Stimulated activated CD4-positive, alpha-beta T cell treated with anti-CD3 and anti-CD28 coated beads, TNF-alpha, amount 100 ng/mL, for 1 hour (primary cell): ENCODE measurements at places on chromosomes 6 and 20.
A peak's percentile ranks its signal among the peaks of the same experiment; 100 is the strongest.

DNA sequence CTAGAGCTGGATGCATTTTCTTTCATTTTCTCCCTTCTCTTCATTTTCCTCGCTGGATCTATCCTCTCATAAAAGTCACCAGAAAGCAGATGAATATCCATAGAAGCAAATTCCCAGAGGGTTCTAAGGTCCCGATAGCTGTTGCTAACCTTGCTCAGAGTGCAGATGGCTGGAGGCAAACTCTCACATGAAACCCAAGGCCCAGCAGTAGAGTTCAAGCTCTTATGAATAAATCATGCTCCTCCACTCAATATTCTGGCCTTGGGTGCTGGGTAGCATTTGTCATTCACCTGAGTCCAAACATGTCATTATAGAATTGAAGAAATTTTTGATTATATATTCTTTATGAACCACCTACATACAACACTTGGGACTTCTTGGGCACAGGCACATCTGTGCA lies 539.7 kb upstream of the MARCKS start:
- no peak for DNase-seq

- no peak for DNase-seq
Measured at GRCh38 chr20:52565614-52566013, 374.0 kb upstream of the ZFP64 start.

DNA sequence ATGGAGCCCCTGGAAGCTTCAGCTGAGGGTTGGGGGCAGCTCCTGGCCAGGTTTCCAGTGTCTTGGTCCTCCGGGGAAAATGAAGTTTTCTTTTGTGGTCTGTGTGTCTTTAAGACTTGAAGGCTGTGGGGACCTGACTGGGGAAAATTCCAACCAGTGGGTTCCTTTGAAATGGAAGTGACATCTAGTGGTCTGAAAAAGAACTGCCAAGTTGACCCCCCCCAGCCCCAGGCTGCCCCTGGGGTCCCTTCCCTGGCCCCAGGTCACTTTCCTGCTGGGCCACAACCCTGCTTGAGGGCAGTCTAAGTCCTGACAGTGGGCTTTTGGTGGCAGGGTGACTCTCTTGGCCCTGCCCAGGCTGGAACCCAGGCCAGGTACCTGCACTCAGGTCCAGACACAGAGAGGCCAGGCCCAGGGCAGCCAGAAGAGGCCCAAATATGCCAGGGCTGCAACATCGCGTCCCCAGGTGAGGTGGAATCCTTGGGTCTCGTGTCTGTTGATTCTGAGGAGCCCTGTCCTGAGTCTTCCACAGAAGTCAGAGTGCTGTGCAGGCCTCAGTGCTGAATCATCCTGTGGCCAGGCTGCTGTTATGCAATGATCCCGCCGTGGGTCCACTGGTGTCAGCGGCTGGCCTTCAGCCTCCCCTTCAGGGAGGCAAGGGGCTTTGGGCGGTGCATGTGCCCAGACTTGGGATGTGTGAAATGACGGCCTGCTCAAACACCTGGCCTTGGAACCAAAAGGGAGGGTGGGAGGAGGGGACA lies 68.4 kb downstream of the VEGFA start:
- no peak for DNase-seq

GRCh38 chr6:35468181-35468979 lies at the start of gene RPL10A:
RPL10A (plus strand) TSS chr6:35468401; CDS start chr6:35468435, 34 bp downstream.
- peak; percentile 89 for DNase-seq

DNA sequence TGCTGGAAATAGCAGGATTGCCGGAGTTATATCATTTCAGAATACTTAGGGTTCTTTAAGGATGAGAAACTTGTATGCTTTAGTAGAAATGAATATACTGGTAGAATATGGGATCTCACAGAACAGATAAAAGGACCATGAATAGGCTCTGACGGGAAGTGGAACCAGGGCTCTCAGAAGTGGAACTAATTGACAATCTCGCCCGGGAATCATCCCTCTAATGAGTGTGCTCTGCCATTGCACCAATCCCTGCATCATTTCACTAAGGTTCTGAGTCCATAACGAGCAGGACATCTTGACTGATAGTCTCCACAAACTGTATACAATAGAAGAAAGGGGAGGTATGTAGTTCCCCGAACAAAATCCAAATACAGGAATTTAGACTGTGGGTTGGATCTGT lies 150.1 kb downstream of the COL9A1 start:
- no peak for DNase-seq

GRCh38 chr6:36383606-36384005 lies 3.9 kb downstream of the ETV7 start:
- DNase-seq, result no peak

- DNase-seq, result no peak
Measured at GRCh38 chr20:14700639-14700960, 363.2 kb upstream of the FLRT3 start.

GRCh38 chr6:44254191-44255104 lies 2.9 kb downstream of the SLC35B2 start:
- DNase-seq, result no peak

DNA sequence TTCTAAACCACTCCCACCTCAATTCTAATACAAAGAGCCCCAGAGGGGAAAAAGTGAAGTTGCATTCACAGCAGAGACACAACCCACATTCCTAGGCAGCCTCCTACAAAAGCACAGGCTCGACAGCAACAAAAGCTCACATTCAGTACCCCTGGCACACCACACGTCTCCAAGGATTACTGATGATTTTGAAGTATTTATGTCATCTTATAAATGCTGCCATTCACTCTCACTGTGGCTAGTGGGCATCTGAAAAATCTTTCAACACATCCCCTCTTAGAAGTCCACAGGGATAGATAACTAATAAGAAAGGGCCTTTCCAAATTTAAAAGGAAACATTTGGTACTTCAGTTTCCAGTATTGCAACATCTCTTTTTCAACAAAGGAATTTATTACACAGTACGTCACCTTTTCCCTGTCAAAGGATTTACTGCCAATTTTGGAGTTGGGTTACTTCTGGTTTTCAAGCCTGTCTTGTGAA lies 146.7 kb downstream of the TASP1 start:
- no peak for DNase-seq

GRCh38 chr6:11272491-11273192 lies 40.2 kb upstream of the NEDD9 start:
- no peak for DNase-seq

DNA sequence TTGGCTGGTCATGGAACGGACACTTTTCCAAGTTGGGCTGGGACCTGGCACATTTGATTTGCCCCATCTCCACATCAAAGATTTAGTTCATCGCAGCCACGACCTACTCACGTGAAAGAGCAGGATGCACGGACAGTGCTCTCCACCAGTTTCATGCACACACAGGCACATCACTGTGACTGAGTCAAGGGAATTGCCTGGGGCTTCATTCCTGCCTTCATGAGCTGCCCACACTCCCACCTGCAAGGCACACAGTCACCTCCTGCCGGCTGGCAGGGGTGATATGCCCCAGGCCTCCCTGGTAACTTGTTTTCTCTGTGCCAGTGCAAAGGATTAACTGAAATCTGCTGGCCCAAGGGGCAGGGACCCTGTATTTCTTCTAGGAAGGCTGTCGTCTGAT lies 23.3 kb upstream of the CST1 start:
- DNase-seq, result no peak

- DNase-seq, result no peak
Measured at GRCh38 chr6:152124429-152125074, 317.1 kb downstream of the ESR1 start.

DNA sequence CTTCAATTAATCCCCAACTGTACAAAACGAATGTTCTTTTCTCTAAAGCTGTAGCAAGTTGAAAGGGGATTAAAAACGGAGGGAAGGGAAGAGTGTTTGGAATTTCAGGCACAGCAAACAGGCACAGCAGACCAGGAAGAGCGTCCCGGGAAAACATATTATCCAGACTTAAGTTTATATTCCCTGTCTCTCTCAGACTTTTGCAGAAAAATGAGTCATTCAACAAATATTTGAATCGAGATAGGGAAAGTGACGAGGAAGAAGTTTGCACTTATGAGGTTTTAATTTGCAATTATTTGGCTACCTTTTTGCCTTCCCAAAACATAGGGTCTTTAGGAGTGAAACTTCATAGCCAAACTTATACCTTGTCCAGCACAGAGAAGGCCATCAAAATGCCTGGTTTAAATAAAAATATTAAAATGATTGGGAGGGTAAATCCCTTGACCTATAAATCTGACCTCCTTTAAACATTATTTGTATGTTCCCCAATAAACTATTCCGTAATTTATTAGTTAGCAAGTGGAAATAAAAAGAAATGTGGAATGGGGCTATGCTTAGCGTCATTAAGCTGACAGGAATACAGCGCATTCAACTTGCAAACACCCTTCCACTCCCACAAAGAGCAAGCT lies 16.0 kb downstream of the HFE start:
- DNase-seq, result no peak

DNA sequence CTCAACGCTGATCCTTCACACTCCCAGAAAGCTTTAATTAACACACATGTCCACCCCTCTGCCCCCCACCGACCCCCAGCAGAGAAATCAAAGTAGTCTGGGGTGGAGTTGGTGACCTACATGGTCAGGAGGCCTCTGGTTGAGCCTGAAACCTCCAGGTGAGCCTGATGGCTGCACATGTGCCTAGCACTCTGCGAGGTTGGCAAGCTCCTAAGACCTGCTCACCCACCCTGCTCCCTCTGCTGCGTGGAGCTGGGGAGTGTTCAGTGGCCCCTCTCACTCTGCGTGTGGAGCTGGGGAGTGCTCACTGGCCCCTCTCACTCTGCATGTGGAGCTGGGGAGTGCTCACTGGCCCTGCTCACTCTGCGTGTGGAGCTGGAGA lies 7.9 kb upstream of the YTHDF1 start:
- no peak for DNase-seq

- no peak for DNase-seq
Measured at GRCh38 chr6:160030103-160030502, 61.2 kb downstream of the IGF2R start.
